ENCODE measurements at places on chromosomes 2 and 18.

DNA sequence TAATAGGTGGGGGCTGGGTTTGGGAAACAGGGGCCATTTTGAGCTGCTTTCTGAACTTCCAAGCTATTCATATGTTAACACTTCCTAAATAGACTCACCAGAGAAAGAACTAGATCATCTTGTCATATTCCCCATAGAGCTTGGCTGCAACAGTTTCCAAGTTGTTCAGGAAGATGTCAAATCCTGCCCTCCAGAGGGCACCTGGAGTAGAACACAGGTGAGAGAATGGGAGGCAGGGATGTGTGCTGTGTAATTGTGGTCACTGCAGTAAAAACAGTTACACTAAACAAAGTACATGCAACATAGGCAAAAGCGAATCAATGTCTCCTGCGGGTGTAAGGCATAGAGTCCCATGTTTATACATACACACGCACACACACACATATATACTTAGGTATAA, 34.5 kb upstream of the LRRC30 start:
- no peak for DNase-seq

DNA sequence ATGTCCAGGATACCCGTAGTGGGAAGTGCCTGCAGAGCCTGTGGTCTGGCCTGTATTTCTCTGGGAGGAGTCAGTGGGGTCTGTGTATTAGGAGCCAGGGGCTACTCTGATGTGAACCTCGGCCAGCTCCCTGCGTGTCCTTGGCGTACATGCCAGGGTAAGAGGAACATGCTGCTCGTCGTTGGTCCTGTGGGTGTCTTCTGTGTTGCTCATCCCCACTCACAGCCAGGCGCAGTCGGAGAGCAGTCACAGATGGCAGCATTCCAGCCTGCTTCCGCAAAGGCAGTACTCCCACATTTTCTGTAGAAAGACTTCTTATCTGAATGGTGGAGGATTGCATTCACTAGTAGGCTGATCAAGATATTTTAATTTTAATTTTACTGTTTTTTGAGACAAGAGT, 84.9 kb downstream of the DGKD start:
- no peak for DNase-seq

DNA sequence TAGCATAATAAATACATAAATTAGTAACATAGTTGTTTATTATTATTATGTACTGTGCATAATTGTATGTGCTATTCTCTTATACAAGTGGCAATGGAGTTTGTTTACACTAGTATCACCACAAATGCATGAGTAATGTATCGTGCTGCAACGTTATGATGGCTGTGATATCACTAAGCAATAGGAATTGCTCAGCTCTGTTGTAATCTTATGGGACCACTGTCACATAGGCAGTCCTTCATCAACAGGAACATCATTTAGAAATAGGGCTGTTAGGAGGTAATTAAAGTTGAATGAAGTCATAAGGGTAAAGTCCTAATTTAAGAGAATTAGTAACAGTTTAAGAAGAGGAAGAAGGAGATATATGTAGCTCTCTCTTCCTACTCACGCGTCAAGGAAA, 33.8 kb downstream of the TEX51 start:
- no peak for DNase-seq

- no peak for DNase-seq
These were observed 300.3 kb downstream of the AGPS start for GRCh38 chr2:177692783-177693269.

GRCh38 chr2:85578243-85579180, 1.1 kb downstream of the VAMP8 start:
- DNase-seq, result no peak

- DNase-seq, result no peak
These were observed 93.8 kb upstream of the LDAH start for GRCh38 chr2:20916604-20917286.

DNA sequence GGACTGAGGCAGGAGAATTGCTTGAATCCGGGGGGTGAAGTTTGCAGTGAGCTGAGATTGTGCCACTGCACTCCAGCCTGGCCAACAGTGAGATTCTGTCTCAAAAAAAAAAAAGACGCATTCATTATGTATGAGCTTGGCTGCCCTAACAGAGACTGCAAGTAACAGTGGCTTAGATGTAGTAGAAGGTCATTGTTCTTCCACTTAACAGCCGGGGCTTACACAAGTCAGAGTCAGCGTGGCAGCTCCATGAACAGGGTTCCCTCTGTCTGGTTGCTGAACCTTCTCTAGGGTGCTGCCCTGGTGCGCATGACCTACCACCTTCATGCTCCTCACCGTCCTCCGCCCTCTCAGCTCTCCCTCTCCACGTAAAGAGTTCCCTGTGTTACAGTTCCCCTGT, 49.1 kb upstream of the IGFBP2 start:
- no peak for DNase-seq

DNA sequence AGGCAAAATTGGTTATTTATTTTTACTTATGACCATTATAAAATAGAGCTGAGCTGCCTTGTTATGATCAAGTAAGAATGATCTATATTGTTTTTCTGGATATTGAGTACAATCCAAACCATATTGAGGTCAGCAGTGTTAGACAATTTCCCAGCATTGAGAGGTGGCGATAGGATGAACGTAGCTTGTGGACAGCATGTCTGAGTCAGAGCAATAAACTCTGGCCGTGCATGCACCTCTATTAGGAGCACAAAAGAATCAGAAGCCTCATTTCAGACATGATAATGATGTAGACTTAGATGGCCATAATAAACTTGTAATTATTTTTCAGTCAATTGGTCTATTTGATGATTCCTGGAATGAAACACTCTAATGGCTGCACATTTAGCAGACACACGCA, 491.6 kb downstream of the RIT2 start:
- no peak for DNase-seq

GRCh38 chr18:21307578-21307977, 65.5 kb downstream of the GREB1L start:
- no peak for DNase-seq

DNA sequence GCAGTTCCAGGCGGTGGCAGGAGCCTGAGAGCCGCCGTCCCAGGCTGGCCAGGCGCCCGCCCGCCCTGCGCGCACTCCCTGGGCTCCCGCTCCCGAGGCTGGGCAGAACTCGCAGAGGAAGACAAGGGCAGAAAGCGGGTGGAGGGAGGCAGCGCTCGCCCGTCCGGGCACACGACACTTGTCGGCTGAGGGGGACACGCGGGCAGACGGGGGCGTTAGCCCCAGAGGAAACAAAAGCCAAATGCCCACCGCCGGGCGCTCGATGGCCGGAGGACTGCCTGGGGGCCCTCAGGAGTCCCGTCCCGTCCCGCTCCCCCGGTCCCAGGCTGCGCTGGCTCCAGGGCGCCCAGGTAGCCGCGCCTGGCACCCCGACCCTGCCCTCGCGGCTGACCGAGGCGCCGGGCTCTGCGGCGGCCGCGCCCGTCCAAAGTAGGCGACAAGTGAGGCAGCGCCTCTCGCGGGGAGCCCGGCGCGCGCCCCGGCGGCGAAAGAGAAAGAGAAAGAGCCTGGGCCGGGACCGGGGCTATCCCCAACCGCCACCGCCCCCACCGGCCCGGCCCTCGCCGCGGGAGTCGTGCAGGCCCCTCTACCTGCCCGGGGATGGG, 491 bp downstream of the L3MBTL4 start:
- peak; percentile 84 for DNase-seq
